ENCODE measurements at places on chromosomes 16 and 17. TPM values are rescaled to one million over a fixed set of nuclear protein-coding genes. Genes with fewer than 3 reads are reported as not detected.

- DNase-seq: no peak
These were observed 25.8 kb downstream of the TTYH2 start for GRCh38 chr17:74239172-74239571.

The ARHGAP44 gene
- 0.12 TPM for polyA plus RNA-seq

- DNase-seq: peak; percentile 31
These were observed 821 bp downstream of the SOCS7 start for GRCh38 chr17:38352245-38353085.

The DNAAF8 gene
- 0.51 TPM for polyA plus RNA-seq

The HSF4 gene
- polyA plus RNA-seq: 3.6 TPM

DNA sequence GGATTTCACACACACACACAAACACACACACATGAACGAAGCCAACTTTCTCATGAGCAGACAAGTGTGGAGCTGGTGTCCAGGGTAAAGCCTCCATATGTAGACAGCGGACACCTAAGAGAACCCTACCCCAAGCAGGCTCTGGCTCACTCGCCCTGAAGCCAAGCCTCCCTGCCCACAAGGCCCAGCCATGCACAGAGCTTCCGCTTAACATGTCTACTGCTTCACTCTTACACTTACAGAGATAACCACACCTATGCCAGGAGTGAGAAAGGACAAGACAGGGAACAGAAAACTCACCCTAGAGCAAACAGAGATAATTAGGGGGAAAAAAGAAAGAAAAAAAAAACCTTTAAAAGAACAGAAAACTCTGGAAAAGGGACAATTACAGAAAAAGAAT lies 67.5 kb downstream of the CYTH1 start:
- DNase-seq: no peak

The HCRT gene
- polyA plus RNA-seq: not detected

The RCVRN gene
- polyA plus RNA-seq: not detected

- DNase-seq: peak; percentile 34
These were observed 14.3 kb downstream of the KPNB1 start for GRCh38 chr17:47663912-47664623.

DNA sequence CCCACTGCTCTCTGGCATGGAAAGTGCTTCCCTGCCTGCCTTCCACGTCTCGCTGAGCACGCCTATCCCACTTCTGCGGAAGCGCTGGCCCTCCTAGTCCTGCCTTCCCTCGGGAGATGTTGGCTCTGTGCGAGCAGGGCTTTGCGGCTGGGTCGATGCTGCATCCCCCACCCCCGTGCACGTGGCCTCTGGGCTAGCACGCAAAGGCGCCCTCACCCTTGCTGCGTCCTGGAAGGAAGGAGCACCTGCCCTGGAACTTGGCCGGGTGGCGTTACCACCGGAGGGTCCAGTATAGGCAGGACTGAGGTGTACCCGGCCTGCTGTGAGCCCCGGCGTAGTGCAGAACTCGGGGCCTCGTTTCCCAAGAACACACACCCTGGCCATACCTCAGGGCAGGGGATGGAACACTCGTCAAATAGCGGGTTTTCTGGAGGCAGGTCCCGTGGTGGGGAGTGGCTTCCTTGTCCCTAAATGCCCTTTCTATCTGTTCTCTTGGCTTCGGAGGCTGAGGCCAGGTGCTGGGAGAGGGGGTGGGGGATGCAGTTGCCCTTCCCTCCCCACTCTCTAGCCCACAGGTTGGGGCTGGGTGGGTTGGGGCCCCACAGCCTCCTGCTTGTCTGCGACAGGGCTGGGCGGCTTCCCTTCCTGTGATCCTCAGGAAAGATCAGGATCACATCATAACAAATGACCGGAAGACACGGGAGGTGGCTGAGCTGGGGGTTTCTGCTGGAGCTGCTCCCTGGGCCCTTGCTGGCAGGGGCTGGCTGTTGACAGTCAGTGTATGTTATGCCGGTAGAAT lies 17.4 kb downstream of the BAIAP2 start:
- no peak for DNase-seq

DNA sequence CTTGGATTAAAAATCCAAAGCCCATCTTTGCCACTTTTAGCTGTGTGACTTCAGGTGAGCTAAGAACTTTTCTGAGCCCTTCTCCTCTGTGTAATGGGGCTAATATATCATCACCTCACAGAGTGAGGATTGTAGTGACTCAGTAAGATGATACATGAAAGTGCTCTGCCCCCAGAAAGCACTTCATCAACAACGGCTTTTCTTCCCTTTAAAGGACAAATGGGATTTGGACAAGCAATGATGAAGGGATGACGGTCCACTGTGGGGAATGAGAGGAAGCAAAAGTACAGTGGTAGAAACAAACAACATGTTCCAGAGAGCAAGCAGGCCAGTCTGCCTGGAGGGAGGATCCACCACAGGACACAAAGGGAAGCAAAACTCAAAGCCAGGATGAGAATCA lies 14.3 kb upstream of the TMED6 start:
- DNase-seq: no peak

The SMPD3 gene
- polyA plus RNA-seq: not detected

GRCh38 chr16:3752984-3753383 lies 35.7 kb upstream of the TRAP1 start:
- DNase-seq: no peak

- DNase-seq: no peak
These were observed 27.8 kb downstream of the NAGPA start for GRCh38 chr16:5005916-5006315.

GRCh38 chr16:31087971-31088370 lies 772 bp downstream of the PRSS53 start:
- no peak for DNase-seq

The GDPD1 gene
- 0.87 TPM for polyA plus RNA-seq

The MYH1 gene
- not detected for polyA plus RNA-seq
